ENCODE measurements at places on chromosomes 6 and 20.

DNA sequence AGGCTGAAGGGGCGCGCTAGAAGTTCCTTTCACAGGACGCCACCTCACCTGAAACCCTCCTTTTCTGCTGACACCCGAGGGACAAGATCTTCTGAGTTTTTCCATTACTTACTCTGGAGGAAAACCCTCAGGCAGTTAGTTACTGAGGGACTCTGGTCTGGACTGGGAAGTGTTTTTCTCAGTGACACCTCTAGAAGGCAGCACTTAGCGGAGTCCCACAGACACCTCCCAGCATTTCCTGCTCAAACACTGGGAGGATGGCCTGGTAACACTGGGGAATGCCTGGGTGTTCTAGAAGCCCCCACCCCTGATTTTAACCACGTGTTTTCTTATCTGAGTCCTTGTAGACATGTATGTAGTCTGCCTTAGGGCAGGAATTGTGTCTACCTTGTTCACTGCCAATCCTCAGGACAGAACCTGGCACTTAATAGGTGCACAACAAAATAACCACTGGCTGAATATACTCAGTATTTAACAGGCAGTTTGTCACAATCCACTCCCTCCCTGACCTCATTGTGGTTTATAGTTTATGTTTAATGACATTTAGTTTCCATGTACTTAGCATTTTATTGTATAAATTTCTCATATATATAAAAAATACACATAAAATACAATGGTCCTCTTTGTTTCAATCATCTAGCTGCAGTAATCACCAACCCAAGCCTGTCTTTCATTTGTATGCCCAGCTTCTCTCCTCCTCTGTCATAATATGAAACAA is 4.8 kb downstream of the GSTA3 start:
- no peak for DNase-seq

DNA sequence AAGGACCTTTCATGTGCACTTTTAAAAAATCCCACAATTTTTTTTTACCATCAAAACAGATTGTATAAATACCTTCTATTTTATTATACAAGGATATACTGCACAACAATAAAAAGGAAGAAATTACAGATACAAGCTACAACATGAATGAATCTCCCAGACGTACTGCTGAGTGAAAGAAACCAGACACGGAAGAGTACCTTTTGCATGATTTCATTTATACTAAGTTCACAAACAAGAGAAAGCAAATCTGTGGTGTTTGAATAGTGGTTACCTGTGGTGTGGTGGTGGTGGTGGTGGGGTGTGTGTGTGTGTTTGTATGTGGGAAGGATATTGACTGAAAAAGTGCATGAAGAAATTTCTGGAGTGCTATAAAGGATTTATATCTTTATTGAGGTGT is 6.8 kb upstream of the PLCB4 start:
- no peak for DNase-seq

- no peak for DNase-seq
These were observed 1.5 kb downstream of the FOXQ1 start for GRCh38 chr6:1313384-1313766.

DNA sequence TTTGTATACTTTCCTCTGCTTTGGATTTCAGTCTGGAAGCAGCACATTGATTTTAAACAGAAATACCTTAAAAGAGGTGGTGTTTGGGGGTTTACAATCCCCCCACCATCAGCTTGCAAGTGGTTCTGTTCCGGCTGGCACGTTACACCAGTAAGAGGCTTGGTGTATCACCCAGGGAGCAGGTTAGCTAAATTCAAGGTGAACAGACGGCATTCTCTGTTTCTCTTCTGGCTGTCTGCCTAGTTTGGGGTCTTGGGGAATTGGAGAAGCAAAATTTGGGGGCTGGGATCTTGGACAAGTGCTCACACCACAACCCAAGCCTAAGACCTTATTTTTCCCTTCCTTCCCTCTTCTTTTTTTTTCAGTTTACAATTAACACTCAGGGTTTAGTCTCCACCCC is 7.5 kb upstream of the APCDD1L start:
- no peak for DNase-seq

- no peak for DNase-seq
These were observed 28.1 kb upstream of the GJA10 start for GRCh38 chr6:89866024-89866678.

GRCh38 chr6:44202332-44202971 is 14.3 kb upstream of the MYMX start:
- DNase-seq: no peak

GRCh38 chr20:37461405-37461804 is 59.6 kb upstream of the NNAT start:
- no peak for DNase-seq

DNA sequence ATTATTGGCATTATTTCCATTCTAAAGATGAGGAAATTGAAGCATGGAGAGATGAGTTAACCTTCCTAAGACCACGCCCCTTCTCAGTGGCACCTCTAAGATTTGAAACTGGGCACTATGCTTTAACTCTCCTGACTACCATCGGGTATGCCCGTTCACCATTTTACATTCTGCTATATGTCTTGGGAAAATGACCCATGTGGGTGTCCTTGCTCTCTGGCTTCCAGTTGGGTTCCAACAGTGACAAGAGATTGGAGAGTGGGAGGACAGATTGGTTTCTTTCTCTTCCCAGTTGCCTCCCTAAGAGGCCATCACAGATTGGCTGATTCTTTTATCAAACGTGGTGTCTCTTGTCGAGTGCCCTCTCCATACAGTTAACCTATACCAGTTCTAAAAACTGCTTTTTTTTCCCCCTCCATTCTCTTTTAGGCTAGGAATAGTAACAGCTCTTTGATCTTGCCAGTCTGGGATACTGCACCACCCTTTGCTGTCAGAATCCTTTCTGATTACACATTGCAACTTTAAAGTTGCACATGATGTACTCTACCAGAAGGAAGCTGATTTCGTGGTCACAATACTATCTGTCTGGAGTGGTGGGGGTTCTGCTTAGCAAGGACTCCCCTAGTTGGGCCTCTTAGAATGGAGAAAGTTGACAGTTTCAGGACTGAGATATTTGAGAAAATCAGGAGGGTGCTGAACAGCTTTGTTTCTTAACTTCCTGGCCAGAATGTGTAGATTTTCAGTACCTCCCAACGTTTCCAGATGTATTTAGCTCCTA is 88.0 kb upstream of the ELOVL5 start:
- no peak for DNase-seq

DNA sequence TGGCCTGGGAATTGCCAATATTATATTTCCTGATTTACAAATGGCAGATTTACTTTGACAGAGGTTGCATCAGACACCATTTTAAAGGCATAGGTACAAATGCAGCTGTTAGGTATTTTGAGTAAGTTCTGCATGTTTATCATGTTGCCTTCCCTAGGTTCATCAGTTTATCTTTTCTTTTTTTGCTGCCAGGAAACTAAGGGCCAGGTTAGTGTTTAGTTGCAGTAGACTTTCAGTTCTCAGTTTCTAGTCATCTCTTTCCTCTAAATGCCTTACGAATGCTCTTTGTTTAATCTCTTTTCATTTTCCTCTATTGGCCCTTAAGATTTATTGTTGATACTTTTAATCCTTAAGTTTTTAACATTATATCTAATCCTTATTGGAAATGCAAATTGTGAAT is 129.9 kb downstream of the SMAP1 start:
- DNase-seq: no peak

DNA sequence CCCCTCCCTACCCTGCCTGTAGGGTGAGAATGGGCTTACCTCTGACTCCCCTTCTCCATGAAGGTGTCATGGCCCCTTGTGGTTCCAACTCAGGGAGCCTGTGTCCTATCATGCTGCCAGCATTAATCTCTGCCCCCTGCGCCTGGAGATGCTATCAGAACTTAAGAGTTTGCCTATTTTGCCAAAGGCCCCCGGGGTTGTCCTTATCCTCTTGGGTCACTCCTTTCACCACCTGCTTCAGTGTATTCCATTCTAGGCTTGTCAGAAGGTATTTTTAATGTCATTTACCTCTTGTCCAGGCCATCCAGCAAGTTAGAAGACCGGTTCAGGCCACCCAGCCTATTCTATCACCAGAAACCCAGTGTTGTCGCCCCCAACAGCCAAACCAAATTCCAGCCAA is 10.5 kb downstream of the RRBP1 start:
- DNase-seq: no peak

GRCh38 chr6:135257631-135258405 is 76.7 kb downstream of the MYB start:
- no peak for DNase-seq

- no peak for DNase-seq
These were observed 56.4 kb downstream of the FOXF2 start for GRCh38 chr6:1445650-1446330.

DNA sequence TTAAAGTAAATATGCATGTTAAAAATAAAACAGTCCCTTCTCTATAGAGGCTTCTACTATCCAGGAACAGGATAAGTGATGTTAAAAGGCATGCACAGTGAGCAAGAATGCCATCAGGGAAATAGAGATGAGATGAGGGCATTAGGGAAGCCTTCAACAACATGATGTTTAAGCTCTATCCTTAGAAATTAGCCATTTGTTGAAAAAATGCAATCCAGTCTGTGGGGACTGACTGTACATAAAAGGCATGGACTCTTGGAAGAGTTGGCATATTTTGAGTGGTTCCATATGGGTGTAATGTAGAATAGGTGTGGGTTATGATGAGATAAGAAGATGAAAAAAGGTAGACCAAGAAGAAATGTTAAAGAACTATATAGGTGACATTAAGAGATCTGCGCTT is 5.8 kb downstream of the KIAA0319 start:
- no peak for DNase-seq

DNA sequence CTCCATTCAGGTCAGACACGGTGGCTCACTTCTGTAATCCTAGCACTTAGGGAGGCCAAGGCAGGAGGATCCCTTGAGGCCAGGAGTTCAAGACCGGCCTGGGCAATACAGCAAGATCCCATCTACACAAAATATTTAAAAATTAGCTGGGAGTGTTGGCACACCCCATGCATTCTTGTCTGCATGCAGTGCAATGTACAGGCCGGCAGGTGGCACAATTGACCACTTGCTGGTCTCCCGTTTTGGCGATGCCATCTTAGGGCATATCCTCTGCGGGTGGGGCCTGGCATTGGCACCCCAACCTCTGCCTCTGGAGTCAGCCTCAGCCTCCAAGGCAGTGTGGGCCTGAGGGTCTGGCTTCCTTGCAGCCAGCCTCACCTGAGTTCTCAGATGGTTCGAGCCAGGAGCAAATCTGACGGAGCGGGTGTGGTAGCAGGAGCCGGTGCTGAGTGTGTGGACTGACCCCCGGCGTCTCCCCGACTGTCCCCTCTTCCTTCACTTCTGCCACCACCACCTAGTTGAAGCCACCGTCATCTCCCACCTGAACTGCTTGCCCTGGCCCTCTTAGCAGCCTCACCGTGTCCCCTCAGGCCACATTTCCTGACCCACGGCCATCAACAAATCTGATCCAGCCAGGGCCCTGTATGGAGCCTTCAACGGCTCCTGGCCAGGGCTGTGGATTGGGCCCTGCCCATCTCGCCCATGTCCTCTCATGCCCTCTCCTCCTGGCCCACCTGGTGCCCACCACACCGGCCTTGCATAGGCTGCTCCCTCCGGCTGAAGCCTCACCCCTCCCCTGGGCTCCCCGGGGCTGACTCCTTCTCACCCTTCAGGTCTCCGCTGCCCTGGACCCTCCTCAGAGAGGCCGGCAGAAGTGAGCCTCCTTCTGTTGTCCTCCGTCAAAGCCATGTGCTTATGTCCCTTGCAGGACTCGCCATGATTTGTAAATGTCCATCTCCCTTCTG is 44.0 kb downstream of the EFCAB8 start:
- DNase-seq: peak; percentile 15

- DNase-seq: no peak
These were observed 24.1 kb downstream of the HECA start for GRCh38 chr6:139159016-139159415.

- DNase-seq: no peak
These were observed 3.1 kb downstream of the SAPCD1 start for GRCh38 chr6:31765559-31765909.

- no peak for DNase-seq
These were observed 984 bp downstream of the TFAP2C start for GRCh38 chr20:56630086-56630493.

- DNase-seq: no peak
These were observed 1.2 kb upstream of the PNPLA1 start for GRCh38 chr6:36268478-36269275.

- no peak for DNase-seq
These were observed 4.1 kb upstream of the ZKSCAN8 start for GRCh38 chr6:28137505-28137981.

DNA sequence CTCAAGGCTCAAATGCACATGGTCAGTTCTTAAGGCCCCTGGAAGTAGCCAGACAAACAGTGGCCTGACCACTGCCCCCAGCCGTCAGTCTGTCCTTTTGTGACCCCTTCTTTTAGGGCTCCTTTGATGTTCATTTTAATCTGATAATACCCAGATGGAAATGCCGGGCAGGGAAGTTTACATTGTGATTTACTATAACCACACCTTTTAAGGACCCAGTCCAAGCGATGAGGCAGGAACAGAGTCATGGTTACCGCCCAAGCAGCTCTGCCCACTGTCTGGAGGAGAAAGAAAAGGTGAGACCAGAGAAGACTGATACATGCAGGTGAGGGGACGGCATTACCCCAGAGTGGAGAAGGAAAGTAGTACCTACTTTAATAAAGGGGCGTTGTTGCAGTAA is 110.6 kb downstream of the PLEKHG1 start:
- DNase-seq: no peak

GRCh38 chr6:43477235-43478007 is at the start of gene TJAP1:
TJAP1 (plus strand) TSS chr6:43477570; CDS start chr6:43499002, 21,432 bp downstream.
- DNase-seq: peak; percentile 41

GRCh38 chr6:23394681-23395080 is 731.3 kb upstream of the NRSN1 start:
- no peak for DNase-seq

DNA sequence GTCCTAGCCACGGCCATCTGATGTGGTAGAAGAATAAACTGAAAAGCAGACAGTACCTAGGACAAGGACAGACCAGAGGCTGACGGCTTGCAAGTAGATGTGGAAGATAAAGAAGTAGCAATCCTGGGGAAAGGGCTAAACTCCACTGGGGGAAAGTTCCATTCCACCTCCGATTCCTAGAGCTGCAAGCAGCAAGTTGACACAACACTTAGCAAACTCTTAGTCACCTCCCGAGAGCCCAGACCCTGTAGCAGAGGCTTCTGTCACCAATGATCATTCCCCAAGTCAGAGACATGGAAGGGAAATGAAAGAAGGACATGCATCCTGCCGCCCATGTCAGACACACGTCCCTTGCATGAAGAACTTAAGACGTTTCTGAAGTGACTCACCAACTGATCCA is 99.2 kb upstream of the RPS6KA2 start:
- DNase-seq: no peak

- DNase-seq: no peak
These were observed 3.4 kb upstream of the SCML4 start for GRCh38 chr6:107827541-107827940.

GRCh38 chr6:14442242-14442641 is 324.7 kb downstream of the CD83 start:
- DNase-seq: no peak

- no peak for DNase-seq
These were observed 47.2 kb downstream of the VEGFA start for GRCh38 chr6:43817192-43817591.

Data from cerebellar nuclear complex (tissue), 1 donor.